ENCODE measurements at places on chromosomes 11 and 22.

DNA sequence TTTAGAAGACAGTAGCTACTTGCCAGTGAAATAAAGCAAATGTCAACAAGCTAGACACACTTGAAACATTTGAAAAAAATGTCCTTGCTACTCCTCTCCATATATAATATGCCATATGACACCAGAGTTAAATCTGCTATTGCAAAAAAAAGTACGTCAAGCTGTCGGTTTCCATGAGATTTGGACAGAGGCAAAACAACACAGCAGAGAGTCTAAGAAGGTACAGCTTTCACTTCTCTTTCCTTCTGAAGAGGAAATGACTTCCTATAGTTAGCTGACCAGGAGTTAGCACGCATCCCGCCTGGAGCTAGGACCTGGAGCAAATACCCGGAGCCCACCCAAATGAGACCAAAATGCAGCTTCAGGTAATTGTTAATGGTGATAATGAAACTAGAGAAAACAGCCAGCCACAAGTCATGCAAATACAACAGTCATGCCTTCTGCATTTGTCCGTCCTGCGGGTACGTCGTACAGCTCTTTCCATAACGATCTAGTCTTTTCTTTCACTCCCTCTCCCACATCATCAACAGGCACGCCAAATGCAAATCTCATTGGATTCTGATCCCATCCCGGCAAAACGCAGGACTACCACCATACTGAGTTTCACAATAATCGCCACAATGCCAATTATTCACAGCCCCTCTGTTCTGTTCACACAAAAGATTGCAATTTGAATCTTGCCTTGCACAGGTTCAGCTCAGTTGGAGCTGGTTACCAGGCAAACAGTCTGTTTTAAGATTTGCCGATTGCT is 395.0 kb upstream of the CCDC90B start:
- no peak for DNase-seq

- DNase-seq: peak; percentile 11
Measured at GRCh38 chr11:125423247-125423849, 72.7 kb downstream of the FEZ1 start.

GRCh38 chr11:86072211-86072610 is 3.3 kb upstream of the PICALM start:
- DNase-seq: no peak

DNA sequence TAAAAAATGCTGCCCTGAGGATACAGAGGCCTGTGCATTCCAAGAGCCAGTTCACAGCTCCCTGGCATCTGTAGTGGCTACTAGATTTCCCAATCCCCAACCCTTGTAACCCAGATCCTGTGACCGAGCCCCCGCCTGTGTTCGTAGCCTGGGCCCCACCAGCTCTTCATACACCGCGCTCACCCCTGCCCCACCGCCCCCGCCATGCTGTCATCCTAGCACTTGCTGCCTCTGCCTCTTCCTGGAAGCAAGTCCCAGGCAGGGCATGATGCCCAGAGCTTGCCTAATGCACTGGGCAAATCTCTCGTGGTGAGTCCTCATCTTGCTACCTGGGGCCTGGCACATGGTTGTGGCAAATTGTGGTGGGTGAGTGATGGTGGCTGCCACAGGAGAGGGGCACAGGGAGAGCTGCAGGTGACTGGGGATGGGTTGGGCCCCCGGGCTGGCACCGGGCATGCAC is 7.1 kb downstream of the MGAT3 start:
- no peak for DNase-seq

DNA sequence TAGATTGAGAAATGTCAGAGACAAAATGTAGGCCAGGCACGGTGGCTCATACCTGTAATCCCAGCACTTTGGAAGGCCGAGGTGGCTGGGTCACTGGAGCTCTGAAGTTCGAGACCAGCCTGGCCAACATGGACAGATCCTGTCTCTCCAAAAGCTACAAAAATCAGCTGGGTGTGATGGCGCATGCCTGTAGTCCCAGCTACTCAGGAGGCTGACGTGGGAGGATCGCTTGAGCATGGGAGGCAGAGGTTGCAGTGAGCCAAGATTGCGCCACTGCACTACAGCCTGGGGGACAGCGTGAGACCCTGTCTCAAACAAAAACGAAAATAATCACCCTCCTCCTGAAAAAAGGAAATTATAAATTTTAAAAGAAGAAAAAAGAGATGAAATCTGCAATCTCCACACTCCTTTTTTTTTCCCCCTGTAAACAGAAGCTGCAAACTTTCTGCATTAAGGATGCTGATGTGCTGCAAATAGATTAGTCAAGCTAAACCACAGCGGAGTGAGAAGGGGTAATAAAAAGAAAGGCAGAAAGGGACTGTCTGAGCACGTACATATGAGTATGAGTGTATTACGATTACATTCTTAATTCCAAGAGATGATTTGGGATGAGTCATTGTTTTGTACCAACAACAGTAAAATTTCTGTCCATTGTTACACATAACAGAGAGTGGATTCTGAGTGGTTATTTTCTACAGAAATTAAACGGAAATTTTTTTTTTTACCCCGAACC is 87.3 kb downstream of the SIK3 start:
- no peak for DNase-seq
